K562 (cell line): ENCODE measurements at places on chromosomes 5 and 9.
A peak's percentile ranks its signal among the peaks of the same experiment; 100 is the strongest.

- DNase-seq, result no peak
Observed at GRCh38 chr9:114327749-114328148, 1.9 kb upstream of the ORM2 start.

- no peak for DNase-seq
Observed at GRCh38 chr9:108257382-108257781, 598.4 kb downstream of the ACTL7B start.

- DNase-seq, result peak; percentile 66
Observed at GRCh38 chr9:35732800-35733541, 505 bp downstream of the CREB3 start.

DNA sequence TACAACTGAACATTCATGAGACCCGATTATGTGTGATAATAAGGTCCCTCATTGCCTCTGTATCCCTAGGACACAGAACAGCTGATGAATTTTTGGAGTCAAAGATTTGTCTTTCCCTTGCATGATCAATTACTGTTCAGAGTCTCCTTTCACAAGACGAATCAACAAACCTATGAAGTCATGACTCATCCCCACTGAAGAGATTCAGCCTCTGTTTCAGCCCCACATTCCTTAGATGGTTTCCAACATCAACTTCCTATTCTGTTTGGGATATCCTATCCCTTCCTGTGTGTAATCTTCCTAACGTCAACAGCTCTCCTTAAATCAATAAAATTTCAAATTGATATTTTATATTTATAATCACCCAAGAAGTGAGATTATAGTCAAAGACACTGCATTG lies 199.0 kb downstream of the DNAH5 start:
- DNase-seq, result no peak
